ENCODE measurements at places on chromosomes 1 and 21.

- no peak for DNase-seq
Observed at GRCh38 chr1:167935216-167936067, 1.0 kb upstream of the DCAF6 start.

GRCh38 chr1:248810727-248811513 is 14.8 kb downstream of the SH3BP5L start:
- no peak for DNase-seq

DNA sequence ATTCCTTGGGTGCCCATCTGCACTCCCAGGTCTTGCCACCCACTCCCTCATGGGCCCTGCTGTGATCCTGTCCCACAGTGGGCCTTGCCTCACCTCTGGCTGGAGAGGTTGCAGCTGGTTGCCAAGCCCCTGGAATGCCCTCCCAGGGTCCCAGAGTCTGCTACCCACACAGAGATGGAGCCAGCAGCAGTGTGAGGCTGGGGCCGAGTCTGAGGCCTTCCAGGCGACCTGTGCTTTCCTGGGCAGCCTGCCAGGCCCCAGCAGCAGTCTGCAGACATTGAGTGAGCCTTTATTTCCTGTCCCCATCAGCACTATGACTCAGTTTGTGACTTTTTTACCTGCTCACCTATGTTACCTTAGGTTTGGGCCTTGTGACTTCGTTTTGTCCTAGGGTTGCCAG is 25.0 kb upstream of the TSPAN2 start:
- DNase-seq: peak; percentile 48

DNA sequence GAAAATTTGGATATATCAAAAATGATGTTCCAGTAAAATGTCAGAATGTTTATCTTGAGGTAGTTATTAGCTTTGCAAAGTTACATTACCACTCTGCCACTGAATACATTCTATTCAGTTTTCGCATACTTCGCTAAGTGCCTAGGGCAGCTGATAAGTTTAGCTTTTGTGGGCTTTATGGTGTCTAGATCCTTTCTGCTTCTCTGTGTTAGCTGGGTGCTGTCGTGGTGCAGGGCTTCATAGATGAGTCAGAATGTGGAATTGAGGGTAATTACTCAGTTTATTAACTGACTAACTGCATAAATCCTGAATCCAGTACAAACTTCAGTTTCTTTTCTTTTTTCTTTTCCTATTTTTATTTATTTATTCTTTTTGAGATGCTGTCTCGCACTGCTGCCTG is 21.5 kb downstream of the NCAM2 start:
- no peak for DNase-seq

DNA sequence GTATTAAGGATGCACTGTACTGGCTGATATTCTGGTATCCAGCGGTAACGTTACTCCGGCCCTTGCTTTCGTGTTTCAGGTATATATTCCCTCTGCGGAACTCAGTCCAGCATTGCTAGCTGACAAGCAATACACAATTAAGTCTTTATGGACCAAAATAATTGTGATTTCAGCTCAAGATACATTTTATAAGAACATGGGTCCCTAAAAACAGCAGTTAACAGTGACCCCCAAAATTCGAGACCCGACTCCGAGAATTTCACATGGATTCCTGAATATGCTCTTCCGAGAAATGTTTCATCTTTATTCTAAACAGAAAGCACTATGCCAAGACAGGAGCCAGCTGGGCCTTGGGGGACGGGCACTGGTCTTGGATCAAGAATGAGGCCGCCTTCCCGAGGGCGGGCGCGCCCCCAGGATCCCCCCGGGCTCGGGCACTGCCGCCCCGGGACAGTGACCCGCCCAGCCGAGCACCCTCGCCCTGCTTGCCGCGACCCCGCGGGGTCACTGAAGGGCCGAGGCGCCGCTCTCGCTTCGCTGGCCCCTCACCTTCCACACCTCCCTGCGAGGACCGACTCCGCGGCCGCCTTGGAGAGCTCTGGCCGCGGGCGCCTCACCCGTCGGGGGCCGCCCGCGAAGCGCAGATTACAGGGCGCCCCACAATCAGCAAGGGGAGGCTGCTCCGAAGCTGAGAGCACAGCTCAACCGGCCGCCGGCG is 610 bp downstream of the SCYL3 start:
- peak; percentile 17 for DNase-seq

DNA sequence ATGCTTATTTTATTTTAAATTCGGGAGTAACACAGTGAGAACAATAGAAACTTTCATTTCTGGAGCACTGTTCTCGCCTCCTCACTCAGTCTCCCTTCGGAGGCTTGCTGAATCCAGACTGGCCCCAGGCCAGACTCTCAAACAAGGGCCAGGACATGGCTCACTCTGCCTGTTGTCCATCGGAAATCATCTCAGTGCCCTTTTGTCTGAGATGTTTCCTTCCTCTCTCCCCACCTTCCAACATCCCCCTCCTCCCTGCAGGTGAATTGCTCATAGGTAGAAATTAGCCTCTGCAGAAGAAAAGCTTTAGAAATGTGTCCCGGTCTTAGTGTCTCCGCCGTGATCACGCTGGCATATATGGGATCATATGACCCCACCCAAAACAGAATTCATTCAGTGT is 55.2 kb downstream of the ERG start:
- DNase-seq: no peak

- no peak for DNase-seq
Observed at GRCh38 chr1:185860859-185861258, 126.7 kb downstream of the HMCN1 start.

DNA sequence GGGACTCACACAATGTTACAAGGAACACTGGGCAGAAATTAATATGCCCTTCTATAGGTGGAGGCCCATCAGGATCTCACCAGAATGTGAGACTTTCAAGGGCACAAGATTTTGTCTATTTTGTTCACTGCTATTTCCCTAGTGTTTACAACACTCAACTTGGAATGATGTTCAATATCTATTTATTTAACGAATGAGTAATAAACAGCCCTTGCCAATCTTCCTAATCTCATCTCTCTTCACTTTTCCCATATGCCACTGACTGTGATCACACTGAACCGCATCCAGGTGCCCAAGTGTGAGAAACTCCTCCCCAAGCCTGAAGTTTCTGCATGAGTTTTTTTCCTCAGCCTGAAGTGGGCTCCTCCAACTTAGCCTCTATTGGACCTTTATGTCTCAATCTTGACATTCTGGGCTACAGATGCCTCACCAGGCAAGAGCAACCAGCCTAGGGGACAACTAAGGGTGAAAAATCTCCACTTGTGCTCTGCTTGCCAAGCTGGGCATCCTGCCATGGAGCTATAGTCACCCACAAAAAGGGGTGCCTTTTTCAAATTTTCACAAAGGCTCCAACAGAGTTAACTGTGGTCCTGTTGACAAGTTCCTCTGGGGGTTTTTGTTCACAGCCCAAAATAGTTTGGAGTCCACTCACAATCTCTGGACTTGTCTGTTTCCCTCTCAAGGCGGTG is 105.6 kb downstream of the PLPP3 start:
- DNase-seq: no peak

DNA sequence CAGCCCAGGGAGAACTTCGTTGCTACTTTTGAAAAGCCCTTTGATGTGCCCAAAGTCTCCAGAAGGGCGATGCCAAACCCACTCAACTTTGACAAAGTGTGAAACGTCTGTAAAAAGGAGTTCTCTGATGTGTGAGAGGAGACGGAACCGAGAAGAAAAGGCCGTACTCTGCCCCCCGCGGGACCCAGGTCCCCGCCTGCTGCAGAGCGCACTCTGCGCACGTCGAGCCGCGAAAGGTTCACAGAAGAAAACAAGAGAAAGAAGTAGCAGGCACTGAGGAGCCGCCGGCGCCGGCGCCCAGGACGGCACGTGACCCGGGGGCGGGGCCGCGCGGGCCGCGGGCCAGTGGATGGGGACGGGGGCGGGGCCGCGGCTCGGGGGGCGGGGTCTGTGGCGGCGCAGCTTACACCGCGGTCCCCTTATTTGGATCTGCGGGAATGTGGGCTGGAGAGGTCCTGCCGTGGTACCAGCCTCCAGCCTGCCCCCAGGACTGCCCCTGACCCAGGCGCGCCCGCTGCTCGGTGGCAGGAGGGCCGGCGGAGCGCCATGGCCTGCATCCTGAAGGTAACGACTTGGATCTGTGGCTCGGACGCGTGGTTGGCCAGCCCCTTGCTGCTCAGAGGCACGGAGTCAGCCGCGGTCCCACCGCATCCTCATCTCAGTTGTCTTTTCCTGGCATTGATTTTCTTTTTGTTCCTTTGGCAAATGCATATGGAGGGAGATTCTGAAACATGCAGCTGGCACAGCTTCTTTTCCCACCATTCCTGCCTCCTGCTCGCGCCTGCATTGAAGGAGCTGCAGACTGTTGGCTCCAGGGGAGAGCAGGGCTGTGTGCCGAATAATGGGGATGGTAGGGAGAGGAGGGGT is at the start of gene ST6GALNAC3:
Gene ST6GALNAC3, plus strand, starts transcription at position 426 of the 867 bp plus-strand sequence.
- peak; percentile 76 for DNase-seq

GRCh38 chr1:151953409-151954094 is 40.1 kb downstream of the S100A10 start:
- DNase-seq: no peak

- no peak for DNase-seq
Observed at GRCh38 chr1:160859166-160859565, 3.5 kb downstream of the CD244 start.

GRCh38 chr1:157963713-157964112 is 29.7 kb upstream of the KIRREL1 start:
- peak; percentile 61 for DNase-seq

GRCh38 chr1:243505986-243506689 is 250.3 kb downstream of the SDCCAG8 start:
- no peak for DNase-seq

DNA sequence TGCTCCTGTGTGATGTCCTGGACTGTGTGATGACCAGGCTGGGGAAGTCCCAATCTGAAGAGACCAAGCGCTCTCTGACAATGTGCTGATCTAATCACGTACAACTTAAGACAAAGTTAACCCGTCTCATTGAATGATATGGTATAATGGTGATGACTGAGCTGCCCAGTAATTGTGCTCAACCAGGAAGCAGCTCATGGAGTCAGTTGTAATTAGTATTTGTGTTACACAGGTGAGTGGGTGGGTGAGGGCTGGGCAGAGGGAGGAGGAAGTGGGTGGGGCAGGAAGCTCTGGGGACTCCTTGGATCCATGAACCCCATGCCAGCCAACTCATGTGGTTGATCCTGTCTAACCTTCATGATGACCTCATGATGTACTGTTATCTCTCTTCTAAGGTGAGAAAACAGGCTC is 8.7 kb upstream of the ECE1 start:
- DNase-seq: no peak

- no peak for DNase-seq
Observed at GRCh38 chr1:184225283-184226099, 161.3 kb upstream of the C1orf21 start.

DNA sequence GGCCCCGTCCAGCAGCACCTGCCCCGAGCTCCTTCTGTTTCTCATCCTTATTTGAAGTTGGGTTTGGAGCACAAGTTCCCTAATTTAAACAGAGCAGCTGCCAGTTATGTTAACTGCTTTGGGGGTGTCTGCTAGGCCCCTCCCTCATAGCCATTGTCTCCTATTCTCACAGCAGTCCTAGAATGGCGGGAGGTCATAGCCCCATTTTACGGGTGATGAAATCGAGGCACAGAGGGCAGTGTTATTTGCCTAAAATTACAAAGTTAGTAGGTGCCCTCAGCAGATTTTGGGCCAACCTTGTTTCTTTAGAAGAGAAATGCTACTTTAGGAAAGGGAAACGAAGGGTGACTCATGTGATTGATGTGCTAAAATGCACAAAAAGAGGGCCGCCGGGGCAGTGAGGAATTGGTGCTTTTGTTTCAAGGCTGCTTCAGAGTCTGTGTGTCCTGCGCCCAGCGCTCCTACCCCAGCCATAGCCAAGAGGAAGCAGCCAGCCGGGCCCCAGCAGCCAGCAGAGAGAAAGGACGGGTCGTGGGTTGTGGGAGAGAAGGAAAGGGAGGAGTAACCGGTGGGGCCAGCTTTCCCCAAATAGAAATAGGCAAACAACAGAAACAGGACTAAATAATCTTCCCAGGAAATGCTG is 13.0 kb downstream of the VANGL1 start:
- DNase-seq: no peak

DNA sequence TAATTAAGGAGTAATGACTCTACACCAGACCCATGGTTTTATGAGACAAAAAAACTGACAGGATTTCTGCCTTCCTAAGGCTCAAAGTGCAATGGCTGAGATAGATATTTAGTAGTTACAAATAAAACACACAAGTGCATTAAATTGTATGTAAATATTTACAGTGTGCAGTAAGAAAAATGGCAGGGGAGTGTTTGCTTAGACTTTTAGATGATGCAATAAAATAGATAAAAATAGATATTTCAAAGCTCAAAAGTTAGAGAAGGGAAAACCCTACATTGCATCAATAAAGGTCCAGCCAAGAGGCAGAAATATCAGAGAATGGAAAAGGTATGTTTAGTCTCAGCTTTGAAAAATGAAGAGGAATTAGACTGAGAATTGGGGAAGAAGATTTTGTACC is 226.3 kb upstream of the FGGY start:
- DNase-seq: no peak

- DNase-seq: no peak
Observed at GRCh38 chr1:19068639-19069276, 112.3 kb upstream of the IFFO2 start.

- DNase-seq: no peak
Observed at GRCh38 chr1:17915511-17916197, 160.5 kb downstream of the ACTL8 start.

GRCh38 chr1:159084867-159085266 is 8.3 kb upstream of the AIM2 start:
- no peak for DNase-seq

- DNase-seq: peak; percentile 45
Observed at GRCh38 chr1:203328714-203329122, 22.2 kb downstream of the FMOD start.

- DNase-seq: no peak
Observed at GRCh38 chr1:184890539-184890973, 83.8 kb downstream of the NIBAN1 start.

GRCh38 chr21:44010429-44010828 is 1.7 kb upstream of the TRAPPC10 start:
- no peak for DNase-seq

GRCh38 chr1:214416858-214417257 is 134.5 kb downstream of the PTPN14 start:
- DNase-seq: no peak

- DNase-seq: no peak
Observed at GRCh38 chr1:232524056-232524455, 105.9 kb downstream of the SIPA1L2 start.

GRCh38 chr21:39502631-39503030 is 50.9 kb downstream of the SH3BGR start:
- DNase-seq: no peak

GRCh38 chr1:155186794-155187455 is 13.3 kb downstream of the TRIM46 start:
- DNase-seq: no peak

GRCh38 chr1:29237852-29238619 is 1.7 kb downstream of the PTPRU start:
- no peak for DNase-seq

DNA sequence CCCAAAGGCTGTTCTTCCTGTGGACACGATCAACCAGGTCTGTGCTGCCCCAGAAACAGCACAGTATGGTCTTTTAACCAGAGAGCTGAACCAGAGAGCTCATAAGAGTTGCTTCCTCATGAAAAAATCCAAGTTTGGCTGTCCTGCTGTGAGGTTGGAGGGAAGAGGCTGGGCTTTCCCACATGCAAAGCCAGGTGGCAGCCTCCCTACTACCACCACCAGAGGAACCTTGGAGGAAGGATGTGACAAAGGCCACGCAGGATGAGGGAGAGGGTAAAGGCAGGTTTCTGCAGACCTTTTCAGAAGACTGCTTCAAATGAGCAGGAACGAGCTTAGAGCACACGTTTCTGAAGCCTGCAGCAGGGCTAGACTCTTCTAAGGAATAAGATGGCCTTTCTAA is 27.1 kb downstream of the FAM78B start:
- no peak for DNase-seq

All from NCI-H1105 (cell line).